ENCODE measurements at places on chromosomes 1 and 21.

DNA sequence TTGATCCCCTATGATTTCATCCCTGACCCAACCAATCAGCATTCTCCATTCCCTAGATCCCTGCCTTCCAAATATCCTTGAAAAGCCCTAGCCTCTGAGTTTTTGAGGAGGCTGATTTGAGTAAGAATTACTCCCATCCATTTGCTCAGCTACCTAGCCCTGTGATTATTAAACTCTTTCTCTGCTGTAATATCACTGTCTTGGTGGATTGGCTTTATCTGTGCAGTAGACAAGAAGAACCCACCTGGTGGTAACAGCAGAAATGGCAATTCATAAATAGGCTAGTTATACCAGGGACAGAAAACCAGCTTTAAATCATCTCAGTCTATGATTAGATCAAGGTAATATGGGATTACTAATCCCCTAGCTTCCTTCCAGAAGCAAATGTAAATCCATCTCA is 13.0 kb downstream of the IL20 start:
- DNase-seq: no peak

DNA sequence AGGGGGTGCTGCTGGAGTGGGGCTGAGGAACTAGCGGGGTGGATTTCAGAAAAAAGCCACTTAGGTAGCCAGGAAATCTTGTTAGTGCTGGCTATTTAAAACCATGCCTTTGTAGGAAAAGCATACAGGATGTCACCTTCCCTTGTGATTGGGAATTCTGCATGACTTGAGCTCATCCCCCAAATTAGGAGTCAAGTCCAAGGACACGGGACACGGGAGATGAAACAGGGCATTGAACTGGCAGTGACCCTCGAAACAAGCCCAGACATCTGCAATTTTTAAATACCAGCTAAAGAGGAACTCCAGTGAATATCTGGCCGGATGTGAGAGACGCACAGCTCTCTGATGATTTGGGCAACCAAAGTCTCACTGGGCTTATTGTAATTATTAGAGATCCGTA is 32.8 kb downstream of the C2CD2 start:
- no peak for DNase-seq

DNA sequence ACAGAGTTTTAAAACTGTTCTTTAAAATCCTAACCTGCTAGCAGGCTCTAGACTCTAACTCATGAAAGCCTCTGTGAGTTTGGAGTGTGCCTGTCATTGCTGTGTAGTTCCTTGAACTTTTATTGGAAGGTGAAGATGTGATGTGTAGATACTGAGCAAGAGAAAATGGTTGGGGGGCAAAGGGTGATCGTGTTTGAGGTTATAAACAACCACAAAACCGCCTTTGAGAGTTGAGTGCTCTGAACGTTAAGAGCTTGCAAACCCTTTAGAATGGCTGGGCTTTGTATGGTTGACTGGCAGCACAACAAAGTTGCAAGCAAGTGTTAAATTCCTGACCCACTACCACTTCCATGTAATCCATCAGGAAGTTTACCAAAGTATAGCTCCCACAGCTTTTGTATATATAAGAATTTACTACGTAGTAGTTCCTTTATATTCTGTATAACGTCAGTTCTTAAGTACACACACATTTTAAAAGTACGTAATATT is 19.6 kb downstream of the BACE2 start:
- no peak for DNase-seq

GRCh38 chr21:17925899-17926298 is 106.7 kb upstream of the C21orf91 start:
- no peak for DNase-seq

GRCh38 chr1:33433509-33434362 is 2.8 kb upstream of the PHC2 start:
- no peak for DNase-seq

Data from activated T-cell treated with anti-CD3 and anti-CD28 coated beads, Interleukin-2, amount 50 U/mL, for 72 hours (primary cell).